Cerebellar nuclear complex (tissue), 1 donor: ENCODE measurements at places on chromosomes 13 and 19.

DNA sequence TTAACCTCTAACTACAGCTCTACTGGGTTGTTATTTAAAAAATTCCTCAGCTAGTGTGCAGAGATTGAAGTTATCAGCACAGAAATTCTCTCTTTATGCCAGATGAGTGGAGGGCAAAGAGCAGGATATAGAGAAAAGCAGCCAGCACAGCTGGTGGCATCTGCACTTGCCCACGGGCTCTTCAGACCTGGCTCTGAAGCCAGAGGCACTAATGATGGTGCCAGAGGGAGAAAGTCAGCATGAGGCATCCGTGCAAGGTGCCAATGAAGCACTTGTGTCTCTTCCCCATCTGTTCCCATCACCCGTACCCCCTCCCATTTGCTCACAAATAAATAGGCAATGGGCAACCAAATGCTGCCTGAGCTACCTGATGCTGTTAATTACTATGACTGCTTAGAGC, 138.9 kb downstream of the OLFM4 start:
- DNase-seq = no peak

DNA sequence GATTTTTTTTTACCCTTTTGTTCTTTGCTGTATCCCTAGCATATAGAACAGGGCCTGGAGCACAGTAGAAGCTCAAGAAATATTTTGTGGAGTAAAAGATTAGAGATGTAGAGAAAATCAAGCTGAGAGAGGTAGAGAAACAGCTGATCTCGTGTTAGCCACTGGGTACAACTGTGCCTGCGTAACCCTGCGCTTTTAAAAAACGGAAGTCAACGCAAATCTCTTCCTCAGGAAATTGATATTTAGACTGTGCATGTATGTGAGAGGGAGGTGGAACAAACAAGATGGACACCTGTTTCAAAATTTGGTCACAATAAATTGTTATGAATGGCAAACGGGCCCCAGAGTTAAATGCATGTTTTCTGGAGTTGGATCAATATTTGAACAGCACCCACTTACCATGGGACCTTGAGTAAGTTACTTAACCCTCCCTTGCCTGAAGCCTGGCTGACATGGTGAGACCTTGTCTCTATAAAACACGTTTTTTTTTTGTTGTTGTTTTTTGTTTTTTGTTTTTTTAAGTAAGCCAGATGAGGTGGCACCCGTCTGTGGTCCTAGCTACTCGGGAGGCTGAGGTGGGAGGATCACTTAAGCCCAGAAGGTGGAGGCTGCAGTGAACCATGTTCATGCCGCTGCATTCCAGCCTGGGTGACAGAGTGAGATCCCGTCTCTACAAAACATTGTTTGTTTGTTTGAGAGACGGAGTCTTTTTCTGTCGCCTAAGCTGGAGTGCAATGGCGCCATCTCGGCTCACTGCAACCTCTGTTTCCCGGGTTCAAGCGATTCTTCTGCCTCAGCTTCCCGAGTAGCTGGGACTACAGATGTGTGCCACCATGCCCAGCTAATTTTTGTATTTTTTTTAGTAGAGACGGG, 3.3 kb upstream of the EPOR start:
- no peak for DNase-seq

GRCh38 chr13:43963726-43964125, 84.0 kb downstream of the LACC1 start:
- DNase-seq = no peak

DNA sequence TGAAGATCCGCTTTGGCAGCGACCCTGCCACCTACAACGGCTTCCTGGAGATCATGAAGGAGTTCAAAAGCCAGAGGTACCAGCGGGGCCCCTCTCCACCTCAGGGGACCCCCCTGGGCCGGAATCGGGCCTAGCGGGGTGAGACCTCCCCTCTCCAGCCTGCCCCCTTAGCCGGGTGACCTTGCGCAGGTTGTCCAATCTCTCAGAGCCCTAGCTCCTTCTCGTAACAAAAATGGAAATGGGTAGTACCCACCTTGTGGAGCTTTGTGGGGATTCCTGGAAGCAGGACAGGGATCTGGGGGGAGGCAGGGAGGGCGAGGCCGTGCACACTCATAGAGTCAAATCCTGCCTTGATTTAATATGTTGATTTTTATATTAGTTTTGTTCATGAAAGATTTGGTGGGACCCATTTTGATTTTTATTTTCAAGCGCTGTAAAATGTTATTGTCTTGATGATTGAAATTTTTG, 658 bp downstream of the SIN3B start:
- DNase-seq = no peak

DNA sequence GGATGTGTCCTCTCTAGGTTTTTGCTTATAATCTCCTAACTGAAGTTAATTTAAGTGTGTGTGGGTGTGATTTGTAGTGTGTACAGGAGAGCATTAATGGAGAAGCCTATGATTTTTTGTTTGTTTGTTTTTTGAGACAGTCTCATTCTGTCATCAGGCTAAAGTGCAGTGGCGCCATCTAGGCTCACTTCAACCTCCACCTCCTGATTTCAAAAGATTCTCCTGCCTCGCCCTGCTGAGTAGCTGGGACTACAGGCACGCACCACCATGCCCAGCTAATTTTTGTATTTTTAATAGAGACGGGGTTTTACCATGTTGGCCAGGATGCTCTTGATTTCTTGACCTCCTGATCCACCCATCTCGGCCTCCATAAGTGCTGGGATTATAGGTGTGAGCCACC, 20.6 kb downstream of the ZNF701 start:
- DNase-seq = no peak

DNA sequence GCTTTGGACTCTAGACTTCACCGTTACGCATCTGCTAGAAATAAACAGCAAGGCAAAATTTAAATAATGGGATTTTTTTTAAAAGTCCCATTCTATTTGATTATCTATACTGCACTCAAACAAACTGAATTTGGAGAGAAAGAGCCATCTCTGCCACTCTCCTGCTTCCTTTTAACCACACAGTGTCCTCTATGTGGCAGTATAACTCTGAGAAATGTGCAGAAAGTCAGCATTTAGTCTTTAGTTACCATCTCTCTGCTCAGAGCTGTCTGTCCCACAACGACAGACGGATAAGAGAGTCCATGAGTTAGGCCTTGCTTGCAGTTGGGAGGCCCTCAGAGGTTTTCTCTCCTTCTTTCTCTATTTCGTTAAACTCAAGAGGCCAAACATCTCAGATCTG, 21.2 kb downstream of the CCNA1 start:
- DNase-seq = no peak

DNA sequence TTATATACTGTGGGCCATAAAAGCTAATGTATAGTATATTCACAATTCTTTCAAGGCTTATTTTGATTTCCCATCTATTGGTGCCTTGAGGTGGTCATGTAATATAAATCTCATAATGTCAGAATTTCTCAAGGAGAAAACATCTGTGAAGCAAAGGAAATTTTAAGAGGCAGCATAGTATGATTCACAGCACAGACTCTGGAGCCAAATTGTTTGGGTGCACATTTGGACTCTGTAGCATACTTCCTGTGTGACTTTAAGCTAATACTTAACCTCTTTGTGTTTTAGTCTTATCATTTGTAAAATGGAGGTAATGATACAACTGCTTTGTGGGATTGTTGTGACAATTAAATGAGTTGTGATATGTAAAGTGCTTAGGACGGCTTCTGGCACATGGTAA, 67.6 kb downstream of the PIBF1 start:
- no peak for DNase-seq

GRCh38 chr13:113445791-113446487, 7.3 kb downstream of the ADPRHL1 start:
- no peak for DNase-seq

DNA sequence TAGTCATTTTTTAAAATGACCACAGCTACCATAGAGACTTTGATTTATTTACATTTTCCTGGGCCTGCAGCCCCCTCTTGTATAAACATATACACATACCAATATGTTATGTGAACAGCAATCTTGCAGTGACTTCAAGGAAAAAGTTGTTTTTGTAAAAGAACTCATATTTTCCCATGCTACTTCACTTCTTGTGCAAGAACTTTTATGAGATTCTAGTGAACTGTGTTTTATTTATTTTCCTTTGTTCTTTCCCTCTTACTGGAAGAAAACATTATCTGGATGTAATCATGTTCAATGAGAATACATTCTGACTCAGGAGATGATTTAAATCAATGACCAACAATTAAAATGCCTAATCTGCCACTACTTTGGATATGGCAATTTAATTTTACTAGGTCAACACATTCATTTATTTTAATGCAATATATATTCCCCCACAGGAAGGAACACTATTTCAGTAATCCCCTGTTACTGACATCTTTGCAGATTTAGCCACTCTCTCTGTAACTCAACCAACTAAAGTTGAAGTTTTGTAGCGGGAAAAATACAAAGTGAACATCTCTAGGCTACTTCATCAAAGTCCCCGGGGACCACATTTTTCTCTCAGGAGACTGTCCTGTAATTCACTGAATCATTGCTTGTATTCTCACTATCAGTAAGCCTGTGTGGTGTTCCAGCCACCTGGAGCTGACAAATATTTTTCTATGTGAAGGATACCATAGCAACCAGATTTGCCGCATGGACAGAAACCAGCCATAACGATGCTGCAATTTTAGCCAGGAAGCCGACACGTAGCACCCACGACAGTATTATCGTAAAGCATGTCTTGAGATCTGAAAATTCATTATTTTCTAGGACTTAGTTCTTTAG, 90.5 kb downstream of the STARD13 start:
- no peak for DNase-seq

DNA sequence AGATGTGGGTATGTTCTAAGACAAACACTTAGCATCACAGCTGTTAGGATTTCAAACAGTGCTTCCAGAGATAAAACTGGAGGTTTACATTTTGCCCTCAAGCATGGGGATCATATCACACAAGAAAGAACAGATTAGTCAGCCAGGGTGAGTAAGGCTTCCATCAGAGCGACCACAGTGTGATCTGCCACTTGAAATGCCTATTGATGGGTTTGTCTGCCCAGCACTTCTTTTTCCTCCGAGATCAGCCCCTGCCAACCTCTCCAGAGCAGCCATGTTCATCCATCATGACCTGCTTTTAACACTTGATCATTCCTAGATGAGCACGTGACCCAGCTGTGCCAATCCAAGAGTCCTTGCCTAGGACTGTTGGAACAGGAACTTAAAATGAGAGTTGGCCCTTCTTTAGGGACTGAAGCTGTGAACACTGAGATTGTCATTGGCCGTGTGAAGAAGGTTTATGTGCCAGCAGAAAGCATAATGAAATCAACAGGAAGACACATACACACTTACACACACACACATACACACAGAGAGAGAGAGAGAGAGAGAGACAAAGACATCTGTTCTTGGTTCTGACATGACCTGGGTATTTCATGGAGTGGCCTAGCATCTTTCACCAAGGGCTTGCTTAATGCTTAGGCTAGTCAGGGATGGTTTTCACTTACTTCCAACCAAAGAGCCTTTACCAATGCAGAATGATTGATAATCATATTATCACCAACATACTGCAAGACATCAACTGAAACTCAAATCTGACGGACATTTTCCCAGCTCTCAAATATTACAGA, 5.2 kb upstream of the CEBPG start:
- DNase-seq = no peak

DNA sequence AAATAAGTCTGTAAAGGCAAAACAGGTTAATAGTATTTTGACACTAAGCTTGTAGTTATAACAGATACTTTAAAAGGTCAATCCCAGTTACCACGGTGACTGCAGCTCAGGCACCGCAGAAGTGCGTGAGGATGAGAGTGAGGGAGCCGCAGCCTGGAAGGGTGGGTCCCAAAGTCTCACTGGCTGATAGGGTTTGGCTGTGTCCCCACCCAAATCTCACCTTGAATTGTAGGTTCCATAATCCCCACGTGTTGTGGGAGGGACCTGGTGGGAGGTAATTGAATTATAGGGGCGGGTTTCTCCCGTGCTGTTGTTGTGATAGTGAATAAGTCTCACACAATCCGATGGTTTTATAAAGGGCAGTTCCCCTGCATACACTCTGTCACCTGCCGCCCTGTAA, 40.0 kb upstream of the GAS6 start:
- no peak for DNase-seq

DNA sequence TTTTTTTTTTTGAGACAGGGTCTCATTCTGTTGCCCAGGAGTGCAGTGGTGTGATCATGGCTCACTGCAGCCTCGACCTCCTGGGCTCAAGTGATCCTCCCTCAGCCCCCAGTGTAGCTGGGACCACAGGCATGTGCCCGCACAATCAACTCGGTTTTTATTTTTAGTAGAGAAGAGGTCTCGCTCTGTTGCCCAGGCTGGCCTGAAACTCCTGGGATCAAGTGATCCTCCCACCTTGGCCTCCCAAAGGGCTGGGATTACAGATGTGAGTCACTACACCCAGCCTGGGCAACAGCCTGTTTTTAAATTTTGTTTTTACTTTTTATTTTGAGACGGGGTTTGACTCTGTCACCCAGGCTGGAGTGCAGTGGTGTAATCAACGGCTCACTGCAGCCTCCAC, 2.3 kb upstream of the KDM4B start:
- DNase-seq = no peak

DNA sequence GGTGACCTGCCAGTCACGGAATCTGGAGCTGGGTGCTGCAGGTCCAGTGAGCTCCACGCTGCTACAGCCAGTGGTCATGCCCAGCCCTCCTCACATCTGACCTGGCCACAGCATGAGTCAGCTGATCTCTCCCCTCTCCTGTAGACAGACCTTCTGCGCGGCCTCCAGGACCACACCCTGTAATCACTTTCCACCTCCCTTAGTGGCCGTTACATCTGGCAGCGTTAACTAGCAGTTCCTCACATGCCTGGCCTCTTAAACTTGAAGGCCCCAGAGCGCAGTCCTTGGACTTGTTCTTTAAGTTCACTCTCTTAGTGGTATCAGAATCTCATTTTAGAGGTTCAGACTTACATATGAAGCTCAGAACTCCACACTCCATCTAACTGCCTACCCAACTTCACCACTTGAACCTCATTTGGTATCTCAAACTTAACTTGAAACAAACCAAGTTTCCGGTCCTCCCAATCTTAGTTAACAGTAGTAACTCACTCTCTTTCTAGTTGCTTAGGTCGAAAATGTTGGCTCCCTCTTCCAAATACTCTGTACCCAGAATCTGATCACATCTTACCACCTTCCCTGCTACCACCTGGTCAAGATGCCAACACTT, 22.7 kb downstream of the MIPEP start:
- DNase-seq = no peak

DNA sequence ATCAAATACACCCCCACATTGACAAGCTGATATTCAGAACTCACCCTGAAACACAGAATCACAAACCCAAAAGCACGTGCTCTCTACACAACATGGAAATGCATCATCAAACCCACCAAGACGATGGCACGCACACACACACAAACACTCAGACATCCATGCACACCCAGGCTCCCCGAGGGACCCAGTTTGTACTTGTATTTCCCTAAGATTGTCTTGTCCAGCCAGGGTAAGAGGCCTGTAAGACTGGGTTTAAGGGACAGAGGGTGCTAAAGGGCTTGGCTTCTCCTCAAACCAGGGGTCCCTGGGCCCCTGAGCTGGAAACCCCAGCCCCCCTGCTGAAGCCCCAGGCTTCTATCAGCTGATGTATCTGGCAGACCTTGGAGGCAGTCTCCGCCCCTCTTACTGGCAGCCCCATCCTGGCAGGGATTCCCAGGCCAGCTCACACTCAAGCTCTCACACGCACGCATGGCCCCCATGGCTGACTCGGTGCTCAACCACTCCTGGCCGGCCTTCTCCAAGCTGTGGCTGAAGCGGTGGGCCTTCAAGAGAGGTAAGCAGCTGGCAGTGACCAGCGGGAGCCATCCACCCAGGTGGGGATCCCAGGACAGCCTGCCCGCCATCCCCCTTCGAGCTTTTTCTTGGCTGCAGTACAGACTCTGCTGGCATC, 6.5 kb downstream of the ARHGEF18 start:
- DNase-seq = no peak

- DNase-seq = no peak
Measured at GRCh38 chr13:46996316-46997030, 99.6 kb upstream of the HTR2A start.
